G401 (cell line): ENCODE measurements at places on chromosomes 1 and 21.

DNA sequence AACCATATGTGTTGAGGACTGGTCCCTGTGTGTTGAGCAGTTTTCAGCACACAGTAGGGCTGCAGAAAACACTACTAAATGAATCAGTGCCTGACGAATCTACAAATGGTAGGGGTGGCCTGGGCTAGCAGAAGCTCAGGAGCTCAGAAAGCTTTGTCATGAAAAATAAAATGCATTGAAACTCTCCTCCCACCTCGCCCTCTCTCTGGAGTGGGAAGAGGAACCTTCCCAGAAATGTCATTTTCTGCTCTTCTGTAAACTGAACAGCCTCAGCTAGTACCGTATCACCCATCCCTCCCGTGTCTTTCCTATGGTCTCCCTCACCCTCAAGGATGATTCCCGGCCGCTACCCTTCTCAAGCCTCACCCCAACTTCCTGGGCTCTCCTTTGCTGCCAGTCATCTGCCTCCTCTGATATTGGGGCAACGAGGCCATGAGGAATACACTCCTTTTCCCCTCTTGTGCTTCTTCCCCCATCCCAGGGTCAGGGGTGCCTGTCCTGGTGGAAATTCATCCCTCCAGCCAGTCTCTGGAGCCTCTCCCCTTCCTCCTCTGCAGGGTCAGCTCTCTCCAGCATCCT lies 734.5 kb downstream of the PTPRU start:
- DNase-seq: no peak

- DNase-seq: no peak
Observed at GRCh38 chr21:34846601-34847112, 177.9 kb downstream of the CLIC6 start.

- DNase-seq: no peak
Observed at GRCh38 chr1:53410100-53410541, 49.1 kb upstream of the DMRTB1 start.

DNA sequence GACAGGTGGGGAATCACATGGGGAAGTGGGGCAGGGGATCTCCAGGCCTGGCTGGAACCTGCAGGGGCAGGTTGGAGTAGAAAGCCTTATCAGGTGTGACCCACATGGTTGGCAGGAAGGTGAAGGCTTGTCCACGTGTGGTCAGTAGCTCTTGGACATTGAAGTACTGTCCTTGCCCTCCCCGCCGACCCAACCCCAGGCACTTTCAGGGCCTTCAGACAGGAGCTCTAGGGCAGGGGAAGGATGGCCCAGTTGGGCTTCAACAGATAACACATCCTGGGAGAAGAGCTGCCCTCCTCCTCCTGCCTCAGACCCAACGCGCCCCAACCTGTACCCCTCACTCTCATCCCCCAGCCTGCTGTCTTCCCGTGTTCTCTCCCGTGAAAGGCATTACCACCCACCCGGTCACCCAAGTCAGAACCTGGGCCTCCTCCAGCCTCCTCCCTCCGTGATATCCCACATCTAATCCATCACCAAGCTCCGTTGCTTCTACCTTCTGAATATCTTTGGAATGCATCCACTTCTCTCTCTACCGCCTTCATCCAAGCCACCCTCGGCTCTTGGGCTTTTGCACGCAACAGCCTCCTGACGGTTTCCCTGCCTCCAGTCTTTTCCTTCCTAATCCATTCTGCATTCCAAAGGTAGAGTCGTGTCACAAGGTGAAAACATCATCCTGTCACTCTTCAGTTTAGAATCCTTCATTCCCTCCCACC lies 15.9 kb downstream of the PTPRF start:
- DNase-seq: no peak

DNA sequence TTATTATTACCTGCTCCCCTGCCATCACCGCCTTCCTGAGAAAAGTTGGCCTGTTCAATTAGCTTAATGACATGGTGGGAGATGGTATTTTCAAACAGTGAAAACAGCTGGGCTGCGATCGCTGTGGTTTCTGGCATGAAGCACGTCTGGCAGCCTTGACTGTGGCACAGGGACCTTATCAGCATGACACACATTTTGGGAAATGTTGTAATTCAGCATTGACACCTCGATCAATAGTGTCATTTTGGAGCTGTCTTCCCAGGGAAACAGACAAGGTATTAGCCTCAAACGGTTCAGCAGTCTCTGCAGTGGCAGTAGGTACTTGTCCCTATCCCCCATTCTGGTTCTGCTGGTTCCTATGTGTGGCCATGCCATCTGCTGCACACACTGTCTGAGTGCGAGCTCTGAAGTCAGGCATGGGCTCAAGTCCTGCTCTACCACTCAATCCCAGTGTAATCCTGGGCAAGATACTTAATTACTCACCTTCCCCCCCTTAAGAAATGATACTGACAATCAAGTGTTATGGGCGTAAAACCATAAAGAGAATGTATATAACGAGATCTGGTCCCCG lies 154.5 kb upstream of the KCND3 start:
- DNase-seq: peak; percentile 78

- DNase-seq: no peak
Observed at GRCh38 chr1:199948587-199949280, 78.8 kb upstream of the NR5A2 start.

DNA sequence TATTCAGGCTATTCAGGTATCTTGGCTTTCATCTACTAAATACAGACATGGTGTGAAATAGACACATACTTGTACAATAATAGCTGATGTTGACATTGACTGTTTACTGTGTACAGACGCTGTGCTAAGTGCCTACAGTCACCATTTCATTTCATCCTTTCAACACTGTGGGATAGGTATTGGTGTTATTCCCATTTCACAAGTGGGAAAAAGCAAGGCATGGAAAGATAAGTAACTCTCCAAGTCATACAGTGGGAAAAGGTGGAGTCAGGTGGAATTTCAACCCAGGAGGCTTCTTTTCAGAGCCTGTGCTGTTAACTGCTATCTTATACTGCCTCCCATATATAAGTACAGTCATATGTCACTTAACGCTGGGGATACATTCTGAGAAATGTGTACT lies 49.6 kb upstream of the ATP1A1 start:
- no peak for DNase-seq

- DNase-seq: no peak
Observed at GRCh38 chr1:4894566-4894965, 240.2 kb downstream of the AJAP1 start.

- DNase-seq: peak; percentile 84
Observed at GRCh38 chr1:39720094-39720999, 18.3 kb upstream of the PPIE start.

- DNase-seq: no peak
Observed at GRCh38 chr1:41671116-41671755, 186.8 kb upstream of the EDN2 start.

GRCh38 chr1:38006008-38006828 lies 904 bp upstream of the FHL3 start:
- no peak for DNase-seq

GRCh38 chr1:230167419-230167852 lies 100.4 kb downstream of the GALNT2 start:
- DNase-seq: no peak

- DNase-seq: no peak
Observed at GRCh38 chr1:3807769-3808168, 11.5 kb upstream of the LRRC47 start.

DNA sequence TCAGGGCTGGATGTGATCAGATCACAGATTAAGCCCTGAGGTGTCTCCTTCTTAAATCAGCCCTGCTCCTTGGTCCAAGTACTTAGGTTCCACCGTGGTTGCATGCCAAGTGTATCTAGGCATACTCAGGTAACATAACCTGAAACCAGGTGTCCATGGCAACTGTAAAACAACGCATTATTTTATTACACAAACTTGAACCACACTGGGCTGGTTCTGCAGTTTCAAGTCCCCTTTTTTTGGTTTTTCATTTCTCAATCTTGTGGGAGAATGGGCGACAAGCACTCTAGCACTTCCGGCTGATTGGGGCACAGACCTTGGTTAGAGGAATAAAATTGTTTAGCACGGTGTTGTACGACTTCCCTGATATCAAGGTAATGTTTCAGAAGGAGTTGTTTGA lies 65.2 kb downstream of the GBP6 start:
- DNase-seq: no peak

- no peak for DNase-seq
Observed at GRCh38 chr21:21788591-21788990, 790.4 kb downstream of the NCAM2 start.

GRCh38 chr1:192474080-192474683 lies 101.4 kb upstream of the RGS1 start:
- DNase-seq: peak; percentile 36

DNA sequence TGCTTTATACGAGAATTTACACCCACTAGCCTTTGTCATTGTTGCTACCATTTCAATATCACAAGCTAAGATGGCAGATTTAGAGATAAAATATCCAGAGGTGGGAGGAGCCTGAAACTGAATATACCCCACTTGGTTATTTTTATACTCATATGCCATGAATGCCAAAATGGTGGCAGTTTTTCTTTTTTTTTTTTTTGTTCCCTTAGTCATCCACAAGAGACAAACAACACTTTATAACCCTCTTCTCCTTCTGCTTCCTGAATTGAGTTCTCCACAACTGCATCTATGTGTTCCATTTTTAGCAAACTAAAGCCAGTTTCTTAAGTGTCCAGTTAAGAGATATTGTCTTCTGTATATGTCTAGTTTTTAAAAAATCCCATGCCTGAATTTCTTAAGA lies 558.4 kb downstream of the LMO4 start:
- DNase-seq: no peak

DNA sequence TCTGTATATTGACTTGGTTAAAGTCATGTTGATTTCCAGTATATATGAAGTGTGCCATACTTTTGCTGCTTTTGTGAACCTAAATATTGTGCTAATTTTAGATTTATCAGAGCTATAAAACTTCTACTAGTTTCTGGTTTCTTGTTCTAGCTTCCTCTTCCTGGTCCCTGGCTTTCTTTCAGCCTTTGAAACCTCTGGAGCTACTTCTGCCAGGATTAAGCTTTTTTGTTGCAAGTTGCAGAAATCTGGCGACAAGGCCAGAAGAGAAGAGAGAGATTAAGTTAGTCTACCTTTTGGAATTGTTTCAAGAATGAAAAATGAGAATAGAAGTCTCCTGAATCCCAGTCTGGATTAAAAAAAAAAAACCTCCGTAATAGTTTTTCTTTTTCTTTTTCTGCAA lies 13.5 kb downstream of the RNF2 start:
- no peak for DNase-seq
